Stimulated activated CD4-positive, alpha-beta T cell treated with anti-CD3 and anti-CD28 coated beads, TNF-alpha, amount 100 ng/mL, for 1 hour (primary cell): ENCODE measurements at places on chromosomes 6 and 20.

DNA sequence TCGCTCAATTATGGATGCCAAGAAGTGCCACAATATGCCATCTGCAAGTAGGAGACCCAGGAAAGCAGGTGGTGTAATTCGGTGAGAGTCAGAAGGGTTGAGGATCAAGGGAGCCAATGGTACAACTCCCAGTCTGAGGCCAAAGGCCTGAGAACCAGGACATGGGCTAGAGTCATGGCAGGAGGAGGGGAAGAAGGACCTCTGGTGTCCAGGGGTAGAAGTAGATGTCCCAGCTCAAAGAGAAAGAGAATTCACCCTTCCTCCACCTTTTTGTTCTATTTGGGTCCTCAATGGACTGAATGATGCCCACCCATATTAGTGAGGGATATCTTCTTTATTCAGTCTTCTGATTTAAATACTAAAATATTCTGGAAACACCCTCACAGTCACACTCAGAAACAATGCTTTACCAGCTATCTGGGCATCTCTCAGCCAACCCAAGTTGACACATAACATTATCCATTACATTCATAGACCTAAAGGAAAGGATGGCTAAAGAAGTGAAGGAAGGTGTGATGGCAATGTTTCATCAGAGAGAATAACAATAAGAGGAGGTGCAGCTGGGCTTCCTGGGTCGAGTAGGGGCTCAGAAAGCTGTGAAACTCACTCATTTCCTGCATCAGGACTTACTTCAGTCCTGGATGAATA lies 21.2 kb upstream of the HLA-DQA1 start:
- DNase-seq = no peak

- DNase-seq = no peak
Measured at GRCh38 chr6:165811512-165811911, 148.5 kb upstream of the PDE10A start.

DNA sequence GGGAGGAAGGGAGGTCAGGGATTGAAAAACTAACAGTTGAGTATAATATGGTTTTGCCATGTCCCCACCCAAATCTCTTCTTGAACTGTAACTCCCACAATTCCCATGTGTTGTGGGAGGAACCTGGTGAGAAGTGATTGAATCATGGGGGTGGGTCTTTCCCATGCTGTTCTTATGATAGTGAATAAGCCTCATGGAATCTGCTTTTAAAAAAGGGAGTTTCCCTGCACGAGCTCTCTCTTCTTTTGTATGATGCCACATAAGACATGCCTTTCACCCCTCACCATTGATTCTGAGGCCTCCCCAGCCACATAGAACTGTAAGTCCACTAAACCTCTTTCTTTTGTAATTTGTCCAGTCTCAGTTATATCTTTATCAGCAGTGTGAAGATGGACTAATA lies 833.4 kb upstream of the MAP3K7 start:
- DNase-seq = no peak

DNA sequence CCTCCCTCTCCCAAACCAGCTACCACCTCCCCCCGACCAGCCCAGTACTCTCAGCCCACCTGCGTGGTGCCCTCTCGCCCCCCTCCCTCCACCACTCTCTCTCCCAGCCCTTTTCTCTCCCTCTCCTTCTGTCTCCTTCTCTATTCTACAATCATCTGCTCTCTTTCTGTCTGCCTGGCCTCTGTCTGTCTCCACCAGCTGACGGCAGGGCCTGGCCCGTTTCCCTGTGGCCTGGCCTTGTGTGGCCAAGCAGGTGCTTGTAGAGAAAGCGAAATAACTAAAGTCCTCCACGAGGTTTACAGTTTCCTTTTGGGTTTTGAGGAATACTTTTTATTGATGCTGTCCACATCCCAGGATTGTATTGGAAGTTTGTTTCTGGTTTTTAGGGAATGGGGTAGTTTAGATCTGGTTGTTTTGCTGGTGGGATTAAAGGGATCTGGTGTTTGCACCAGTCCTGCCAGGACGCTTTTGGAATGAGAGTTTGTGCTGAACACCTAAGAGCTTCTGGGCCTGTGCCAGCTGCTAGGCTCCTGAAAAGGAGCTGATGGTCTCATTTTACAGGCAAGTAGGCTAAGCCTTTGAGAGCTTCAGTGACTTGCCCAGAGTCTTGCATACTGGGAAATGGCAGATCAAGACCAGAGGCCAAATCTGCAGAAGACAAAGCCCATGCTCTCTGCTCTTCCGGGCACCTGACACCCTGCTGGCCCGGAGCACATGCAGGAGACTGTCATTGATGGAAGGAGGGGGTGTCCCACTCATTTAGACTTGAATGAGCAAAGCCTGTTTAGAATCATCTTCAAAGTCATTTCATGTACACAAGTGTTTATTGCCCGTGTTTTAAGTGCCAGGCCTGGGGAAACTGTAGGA lies 161.7 kb downstream of the SYCP2 start:
- no peak for DNase-seq
